ENCODE measurements at places on chromosomes 7 and 10. TPM values are rescaled to one million over a fixed set of nuclear protein-coding genes. Genes with fewer than 3 reads are reported as not detected.

UBE3C gene
- total RNA-seq, result 54.8 TPM

CFAP43 gene
- total RNA-seq, result not detected

AS3MT gene
- 0.41 TPM for total RNA-seq

PLAC9 gene
- not detected for total RNA-seq

DLX5 gene
- total RNA-seq, result not detected

BICC1 gene
- total RNA-seq, result 0.14 TPM

TAS2R41 gene
- not detected for total RNA-seq

SLC35G1 gene
- 4.1 TPM for total RNA-seq

SLC4A2 gene
- total RNA-seq, result 121 TPM

LRRC4 gene
- not detected for total RNA-seq

GRCh38 chr7:81031243-81031642 lies 112.4 kb upstream of the SEMA3C start:
- H3K27me3 ChIP-seq, result no peaks in the 10 kb centered on the region
- H3K27ac ChIP-seq, result no peak overlapping the region
- H3K36me3 ChIP-seq, result no peaks in the 10 kb centered on the region
- no peak overlapping the region for H3K4me3 ChIP-seq
- no peak for DNase-seq

GRCh38 chr10:124066781-124067714 lies 26.4 kb downstream of the CHST15 start:
- DNase-seq, result no peak
- H3K27ac ChIP-seq, result no peak overlapping the region
- H3K36me3 ChIP-seq, result no peaks in the 10 kb centered on the region
- H3K27me3 ChIP-seq, result peaks cover 14% of the 10 kb centered on the region
- H3K4me3 ChIP-seq, result no peak overlapping the region

GRCh38 chr7:26949319-26949718 lies 84.9 kb upstream of the SKAP2 start:
- H3K27me3 ChIP-seq, result peaks cover 35% of the 10 kb centered on the region
- DNase-seq, result no peak
- no peaks in the 10 kb centered on the region for H3K4me1 ChIP-seq
- H3K4me3 ChIP-seq, result no peak overlapping the region
- H3K27ac ChIP-seq, result no peak overlapping the region

GRCh38 chr7:133355325-133355708 lies 102.4 kb downstream of the EXOC4 start:
- DNase-seq, result no peak
- H3K27me3 ChIP-seq, result no peaks in the 10 kb centered on the region
- no peak overlapping the region for H3K4me3 ChIP-seq

DNA sequence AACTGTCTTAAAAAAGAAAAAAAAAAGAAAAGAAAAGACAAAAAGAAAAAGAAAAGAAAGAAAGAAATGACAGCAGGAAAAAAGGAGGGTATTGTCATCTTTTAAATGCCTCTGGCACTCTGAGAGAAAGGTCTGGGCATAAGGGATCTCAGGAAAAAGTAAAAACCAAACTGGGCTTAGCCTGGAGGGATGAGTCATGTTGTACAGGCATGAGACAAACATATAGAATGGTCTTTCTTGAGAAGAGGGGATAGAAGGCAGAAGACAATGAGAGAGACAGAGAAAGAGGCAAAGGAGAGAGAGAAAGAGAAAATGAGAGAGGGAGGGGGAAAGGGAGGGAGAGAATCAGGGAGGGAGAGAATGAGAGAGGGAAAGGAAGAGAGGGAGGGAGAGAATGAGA lies 32.3 kb upstream of the KCNMA1 start:
- no peaks in the 10 kb centered on the region for H3K36me3 ChIP-seq
- H3K4me1 ChIP-seq, result peaks cover 3% of the 10 kb centered on the region
- no peak overlapping the region for H3K27ac ChIP-seq

DNA sequence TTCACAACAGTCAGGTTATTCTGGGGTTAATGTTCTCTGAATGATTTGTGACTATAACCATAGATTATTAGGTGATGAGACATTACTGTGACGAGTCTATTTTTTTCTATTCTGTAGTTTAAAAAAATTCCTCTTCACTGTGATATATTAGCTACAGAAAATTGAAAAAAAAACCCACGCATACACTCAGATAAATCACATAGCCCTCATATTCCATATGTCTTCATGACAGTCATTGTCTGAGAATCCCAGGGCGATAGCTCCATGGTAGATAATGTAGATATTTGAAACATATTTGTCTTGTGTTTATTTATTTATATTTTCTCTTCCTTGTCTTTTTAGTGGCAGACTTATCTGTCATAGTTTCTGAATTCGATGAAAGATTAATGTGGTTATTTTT lies 110.0 kb downstream of the CAMK1D start:
- peaks cover 6% of the 10 kb centered on the region for H3K27me3 ChIP-seq
- H3K27ac ChIP-seq, result no peak overlapping the region
- no peaks in the 10 kb centered on the region for H3K36me3 ChIP-seq
- H3K4me1 ChIP-seq, result peaks cover 1% of the 10 kb centered on the region
- no peak for DNase-seq

DNA sequence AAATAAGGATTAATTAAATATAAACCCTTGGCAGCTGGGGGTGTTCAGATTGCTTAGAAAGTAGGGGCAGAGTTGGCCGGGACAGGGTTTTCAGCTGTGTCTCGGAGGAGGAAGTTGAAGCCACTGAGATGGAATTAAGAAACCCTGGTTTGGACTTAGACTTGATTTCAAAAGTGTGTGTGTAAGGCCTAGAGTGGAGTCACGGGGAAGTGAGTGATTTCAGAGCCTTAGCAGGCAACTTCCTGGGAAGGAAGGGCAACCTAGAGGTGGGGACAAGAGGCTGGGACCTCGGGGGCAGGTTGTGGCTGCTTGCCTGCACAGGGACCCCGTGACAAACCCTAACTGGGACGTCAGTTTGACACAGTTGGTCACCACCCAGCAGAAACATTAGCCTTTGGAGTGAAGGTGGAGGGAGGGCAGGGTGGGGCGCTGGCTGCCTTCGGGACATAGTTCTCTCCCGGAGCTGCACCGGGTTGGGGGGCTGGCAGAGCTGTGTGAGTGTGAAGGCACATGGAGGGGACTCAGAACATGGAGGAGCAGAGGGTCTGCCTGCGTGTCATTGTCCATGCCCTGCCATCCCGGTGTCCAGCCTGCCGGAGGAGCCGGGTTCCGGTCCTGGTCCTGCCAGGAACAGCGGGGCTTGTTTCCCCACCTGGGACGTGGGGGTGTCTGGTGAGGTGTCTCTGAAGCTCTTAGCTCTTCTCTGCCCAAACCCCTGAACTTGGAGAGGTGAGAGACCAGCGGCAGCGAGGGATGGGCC lies 1.8 kb downstream of the BRI3 start:
- H3K36me3 ChIP-seq, result peaks cover 4% of the 10 kb centered on the region
- no peaks in the 10 kb centered on the region for H3K27me3 ChIP-seq
- no peak for DNase-seq
- H3K4me1 ChIP-seq, result peaks cover 16% of the 10 kb centered on the region

DNA sequence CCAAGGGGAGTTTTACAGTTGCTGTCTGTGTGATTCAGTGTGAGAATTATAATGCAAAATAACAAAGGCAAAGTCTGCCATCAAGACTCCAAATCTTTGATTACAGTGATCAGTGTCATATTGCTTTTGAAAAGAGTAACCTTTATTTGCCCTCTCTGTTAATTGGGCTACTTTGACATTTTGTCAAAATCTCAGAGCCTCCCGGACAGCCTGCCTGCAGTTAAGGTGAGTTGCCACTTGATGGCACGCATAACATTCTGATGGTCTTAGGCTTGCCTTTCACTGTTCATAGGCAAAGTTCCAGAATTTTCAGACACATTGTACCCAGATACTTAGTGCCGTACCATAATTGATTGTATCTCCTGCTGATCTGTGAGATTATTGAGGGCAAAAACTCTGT lies 253.5 kb downstream of the ABCA13 start:
- H3K27ac ChIP-seq, result no peak overlapping the region
- H3K36me3 ChIP-seq, result no peaks in the 10 kb centered on the region
- DNase-seq, result no peak
- no peaks in the 10 kb centered on the region for H3K4me1 ChIP-seq
- H3K27me3 ChIP-seq, result no peaks in the 10 kb centered on the region
- H3K4me3 ChIP-seq, result no peak overlapping the region

DNA sequence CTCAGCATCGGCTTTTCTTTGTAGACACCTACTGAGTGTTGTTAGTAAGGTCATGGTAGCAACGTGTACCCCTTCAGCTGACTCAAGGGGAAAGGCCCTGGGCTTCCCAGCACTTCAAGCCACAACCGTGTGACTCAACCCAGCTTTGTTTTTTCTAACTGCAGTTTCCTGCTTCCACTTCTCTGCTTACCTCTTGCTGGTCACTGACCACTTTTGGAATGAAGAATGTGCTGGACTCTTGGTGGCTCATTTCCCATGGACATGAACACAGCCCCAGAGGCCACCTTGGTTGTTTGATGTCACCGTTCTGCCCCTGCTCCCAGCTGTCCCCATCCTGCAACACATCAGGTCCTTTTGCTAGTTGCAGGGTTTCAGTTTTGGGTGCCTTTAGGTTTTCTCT lies 69.5 kb upstream of the ZNF438 start:
- H3K4me1 ChIP-seq, result peaks cover 42% of the 10 kb centered on the region
- no peaks in the 10 kb centered on the region for H3K27me3 ChIP-seq
- DNase-seq, result peak; percentile 82
- H3K27ac ChIP-seq, result peak overlapping the region; percentile 82
- H3K36me3 ChIP-seq, result no peaks in the 10 kb centered on the region

- H3K36me3 ChIP-seq, result peaks cover 1% of the 10 kb centered on the region
- DNase-seq, result no peak
- H3K4me1 ChIP-seq, result no peaks in the 10 kb centered on the region
- H3K27ac ChIP-seq, result no peak overlapping the region
- H3K4me3 ChIP-seq, result no peak overlapping the region
These were observed 882.2 kb downstream of the TYW1 start for GRCh38 chr7:67878808-67879207.

- H3K27ac ChIP-seq, result no peak overlapping the region
- H3K4me1 ChIP-seq, result no peaks in the 10 kb centered on the region
- H3K36me3 ChIP-seq, result no peaks in the 10 kb centered on the region
- peaks cover 12% of the 10 kb centered on the region for H3K27me3 ChIP-seq
- no peak overlapping the region for H3K4me3 ChIP-seq
These were observed 79.3 kb upstream of the SLC25A13 start for GRCh38 chr7:96401200-96401599.

DNA sequence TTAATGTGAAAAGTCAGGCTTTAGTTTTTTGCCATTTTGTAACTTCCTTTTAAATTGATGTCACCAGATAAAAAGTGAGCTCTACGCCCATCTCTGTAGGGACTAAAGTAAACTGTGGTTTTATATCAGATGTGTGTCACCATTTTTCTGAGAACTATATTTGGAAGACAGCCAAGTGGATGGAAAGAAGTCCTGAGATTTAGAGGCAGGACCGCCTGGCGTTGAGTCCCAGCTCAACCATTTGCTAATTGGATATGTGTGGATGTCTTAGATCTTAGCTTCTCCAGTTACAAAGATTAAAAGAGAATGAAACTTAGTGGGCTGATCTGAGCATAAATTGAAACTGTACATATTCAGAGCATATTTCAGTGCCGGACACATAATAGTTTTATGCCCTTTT lies 691.6 kb upstream of the CELF2 start:
- H3K4me3 ChIP-seq, result no peak overlapping the region
- H3K27me3 ChIP-seq, result no peaks in the 10 kb centered on the region
- no peak overlapping the region for H3K27ac ChIP-seq
- DNase-seq, result no peak
- no peaks in the 10 kb centered on the region for H3K4me1 ChIP-seq
- H3K36me3 ChIP-seq, result no peaks in the 10 kb centered on the region

- H3K36me3 ChIP-seq, result peaks cover 2% of the 10 kb centered on the region
- H3K4me3 ChIP-seq, result no peak overlapping the region
- H3K27ac ChIP-seq, result no peak overlapping the region
- DNase-seq, result peak; percentile 11
- peaks cover 6% of the 10 kb centered on the region for H3K27me3 ChIP-seq
These were observed 35.4 kb downstream of the KLF6 start for GRCh38 chr10:3749600-3749999.

GRCh38 chr7:115549910-115550309 lies 480.7 kb downstream of the TFEC start:
- no peak overlapping the region for H3K4me3 ChIP-seq
- no peak for DNase-seq
- no peaks in the 10 kb centered on the region for H3K36me3 ChIP-seq
- H3K27me3 ChIP-seq, result no peaks in the 10 kb centered on the region
- no peak overlapping the region for H3K27ac ChIP-seq

- H3K27ac ChIP-seq, result peak overlapping the region; percentile 66
- H3K36me3 ChIP-seq, result peaks cover 28% of the 10 kb centered on the region
- H3K4me3 ChIP-seq, result no peak overlapping the region
- H3K4me1 ChIP-seq, result peaks cover 76% of the 10 kb centered on the region
These were observed 7.7 kb upstream of the GSTK1 start for GRCh38 chr7:143255564-143255963.

- H3K27ac ChIP-seq, result no peak overlapping the region
- peaks cover 19% of the 10 kb centered on the region for H3K4me1 ChIP-seq
- no peak for DNase-seq
- H3K27me3 ChIP-seq, result peaks cover 20% of the 10 kb centered on the region
- H3K36me3 ChIP-seq, result no peaks in the 10 kb centered on the region
These were observed 24.9 kb downstream of the RGR start for GRCh38 chr10:84269773-84270172.

- peaks cover 14% of the 10 kb centered on the region for H3K27me3 ChIP-seq
- H3K36me3 ChIP-seq, result peaks cover 4% of the 10 kb centered on the region
- DNase-seq, result no peak
- no peak overlapping the region for H3K27ac ChIP-seq
- H3K4me3 ChIP-seq, result no peak overlapping the region
These were observed 13.0 kb upstream of the ADAMTS14 start for GRCh38 chr10:70659306-70659705.

GRCh38 chr10:119469846-119470245 lies 72.7 kb downstream of the RGS10 start:
- H3K27me3 ChIP-seq, result peaks cover 4% of the 10 kb centered on the region
- H3K36me3 ChIP-seq, result no peaks in the 10 kb centered on the region
- no peak overlapping the region for H3K27ac ChIP-seq
- no peak for DNase-seq
- peaks cover 20% of the 10 kb centered on the region for H3K4me1 ChIP-seq

GRCh38 chr10:86580521-86580891 lies 58.9 kb upstream of the WAPL start:
- H3K36me3 ChIP-seq, result no peaks in the 10 kb centered on the region
- H3K4me1 ChIP-seq, result peaks cover 2% of the 10 kb centered on the region
- H3K27ac ChIP-seq, result no peak overlapping the region
- no peak for DNase-seq

- no peak overlapping the region for H3K27ac ChIP-seq
- H3K27me3 ChIP-seq, result peaks cover under 1% of the 10 kb centered on the region
- no peak overlapping the region for H3K4me3 ChIP-seq
- H3K4me1 ChIP-seq, result no peaks in the 10 kb centered on the region
- no peak for DNase-seq
These were observed 164.1 kb upstream of the ADO start for GRCh38 chr10:62640411-62640810.

GRCh38 chr7:457814-458510 lies 61.7 kb downstream of the PDGFA start:
- H3K27me3 ChIP-seq, result no peaks in the 10 kb centered on the region
- no peak overlapping the region for H3K4me3 ChIP-seq
- no peaks in the 10 kb centered on the region for H3K36me3 ChIP-seq
- H3K4me1 ChIP-seq, result no peaks in the 10 kb centered on the region
